Activated T-helper 2 cell treated with anti-CD3 and anti-CD28 coated beads, Interferon-gamma antibody, Interleukin-2, Interleukin-4, amounts not matched to agents 10 μg/mL and 5 μg/mL and 100 μg/mL, durations not matched to agents 14 hours and 24 hours and 36 hours (primary cell): ENCODE measurements at places on chromosomes 5 and 9. TPM values are rescaled to one million over a fixed set of nuclear protein-coding genes. Genes with fewer than 3 reads are reported as not detected.
A peak's percentile ranks its signal among the peaks of the same experiment; 100 is the strongest.

GRCh38 chr5:65076251-65076869, 307.6 kb downstream of the CWC27 start:
- DNase-seq: peak; percentile 55
- H3K27me3 ChIP-seq: peaks cover 26% of the 10 kb centered on the region
- H3K4me1 ChIP-seq: peaks cover 13% of the 10 kb centered on the region
- H3K36me3 ChIP-seq: no peaks in the 10 kb centered on the region
- no peak overlapping the region for H3K27ac ChIP-seq

DNA sequence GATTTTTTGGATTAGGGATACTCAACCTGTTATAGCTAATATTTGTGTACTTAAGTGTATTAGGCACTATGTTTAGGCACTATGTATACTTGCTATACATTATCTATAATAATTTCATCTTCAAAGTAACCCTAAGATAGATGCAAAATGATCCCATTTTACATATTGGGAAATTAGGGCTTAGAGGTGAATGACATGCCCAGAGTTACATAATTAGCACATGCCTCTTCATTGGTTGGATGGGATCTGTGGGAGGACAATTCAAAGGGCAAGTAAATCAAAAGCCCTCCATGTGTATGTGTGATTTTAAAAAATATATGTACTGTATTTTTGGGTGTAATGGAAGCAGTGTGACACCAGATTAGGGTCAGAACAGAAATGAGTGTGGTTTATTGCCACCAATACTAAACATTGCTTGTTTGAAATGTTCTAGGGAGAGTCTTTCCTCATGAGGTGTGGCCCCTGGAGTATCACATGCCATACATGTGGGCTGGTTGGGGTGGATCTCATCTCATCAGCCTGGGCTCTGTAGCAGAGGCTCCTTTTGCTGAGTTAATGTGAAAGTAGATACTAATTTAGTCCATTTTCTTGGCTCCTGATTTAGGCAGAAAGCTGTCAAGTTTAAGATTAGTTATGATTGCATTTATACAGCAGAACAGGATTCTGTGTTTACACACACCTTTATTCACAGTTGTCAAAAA, 5.5 kb downstream of the C9orf85 start:
- peaks cover 13% of the 10 kb centered on the region for H3K36me3 ChIP-seq
- H3K27ac ChIP-seq: no peak overlapping the region
- H3K27me3 ChIP-seq: no peaks in the 10 kb centered on the region
- H3K4me1 ChIP-seq: peaks cover 31% of the 10 kb centered on the region
- no peak for DNase-seq

OR1J1 gene
- not detected in 2 replicates for total RNA-seq

- H3K36me3 ChIP-seq: no peaks in the 10 kb centered on the region
- peaks cover 58% of the 10 kb centered on the region for H3K27me3 ChIP-seq
- H3K4me1 ChIP-seq: peaks cover 10% of the 10 kb centered on the region
- no peak overlapping the region for H3K27ac ChIP-seq
Observed at GRCh38 chr5:169299663-169300467, 1.1 kb downstream of the SLIT3 start.

IFNA21 gene
- not detected in 2 replicates for total RNA-seq

GRCh38 chr5:82748688-82749460, 328.3 kb downstream of the TMEM167A start:
- no peak for DNase-seq
- H3K36me3 ChIP-seq: no peaks in the 10 kb centered on the region
- no peak overlapping the region for H3K27ac ChIP-seq
- no peak overlapping the region for H3K4me3 ChIP-seq
- H3K4me1 ChIP-seq: peaks cover 17% of the 10 kb centered on the region
